CD4-positive, alpha-beta T cell (primary cell): ENCODE measurements at places on chromosomes 2 and 18. TPM values are rescaled to one million over a fixed set of nuclear protein-coding genes. Genes with fewer than 3 reads are reported as not detected.

- no peak overlapping the region for H3K27ac ChIP-seq
- no peak for DNase-seq
- H3K36me3 ChIP-seq, result no peaks in the 10 kb centered on the region
- H3K4me1 ChIP-seq, result no peaks in the 10 kb centered on the region
- no peaks in the 10 kb centered on the region for H3K27me3 ChIP-seq
These were observed 108.4 kb downstream of the CAMKMT start for GRCh38 chr2:44470151-44470550.

- H3K4me3 ChIP-seq, result no peak overlapping the region
- no peak overlapping the region for H3K27ac ChIP-seq
- no peak for DNase-seq
- H3K36me3 ChIP-seq, result no peaks in the 10 kb centered on the region
- H3K27me3 ChIP-seq, result no peaks in the 10 kb centered on the region
These were observed 935.0 kb downstream of the TRIB2 start for GRCh38 chr2:13651684-13652131.

DNA sequence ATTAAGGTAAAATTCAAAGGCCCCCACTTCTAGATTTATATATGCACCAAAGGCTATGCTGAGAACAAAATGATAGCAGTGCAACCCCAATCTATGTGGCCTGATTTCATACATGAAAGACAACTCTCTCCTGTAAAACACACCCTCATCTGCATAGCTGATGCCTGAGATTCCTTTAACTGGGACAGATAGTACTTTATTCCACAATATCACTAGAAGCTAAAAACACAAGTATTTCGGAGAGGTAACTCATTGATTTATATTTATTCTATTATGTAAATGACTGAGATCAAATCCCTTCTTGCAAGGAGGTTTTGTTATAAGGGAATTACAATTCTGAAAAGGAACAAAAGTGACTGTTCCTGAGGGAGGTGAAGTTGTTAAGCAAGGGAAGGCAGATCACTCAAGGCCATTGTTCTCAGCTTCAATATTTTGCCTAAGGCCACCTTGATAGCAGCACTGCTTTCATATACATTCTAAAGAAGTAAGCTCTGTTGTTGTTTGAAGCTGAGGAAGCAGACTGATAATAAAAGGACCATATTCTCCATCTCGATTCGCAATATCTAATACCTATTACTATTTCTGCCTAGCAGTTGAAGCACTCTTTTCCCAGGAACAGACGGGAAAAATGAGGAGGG lies 471.0 kb upstream of the CDH7 start:
- no peaks in the 10 kb centered on the region for H3K27me3 ChIP-seq
- no peak for DNase-seq
- no peak overlapping the region for H3K27ac ChIP-seq
- no peak overlapping the region for H3K4me3 ChIP-seq
- H3K36me3 ChIP-seq, result no peaks in the 10 kb centered on the region

DNA sequence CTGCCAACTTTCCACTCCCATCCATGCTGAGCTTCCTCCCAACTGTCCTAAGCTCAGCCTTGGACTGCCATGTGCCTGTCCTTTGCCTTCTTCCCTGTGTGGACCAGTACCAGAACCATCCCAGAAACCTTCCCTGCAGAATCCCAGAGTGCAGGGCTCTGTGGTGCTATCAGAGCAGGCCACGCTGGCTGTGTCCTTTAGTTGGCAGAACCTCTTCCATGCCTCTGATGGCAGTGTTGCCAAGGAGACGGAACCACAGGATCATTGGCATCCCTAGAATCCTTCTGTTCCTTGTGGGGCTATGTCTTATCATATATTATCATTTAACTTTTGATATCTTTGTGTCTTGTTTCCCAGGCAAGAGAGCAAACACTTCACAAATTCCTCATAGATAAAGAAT lies 73.0 kb upstream of the NOSTRIN start:
- H3K4me1 ChIP-seq, result no peaks in the 10 kb centered on the region
- no peak overlapping the region for H3K27ac ChIP-seq
- no peaks in the 10 kb centered on the region for H3K27me3 ChIP-seq
- no peak for DNase-seq
- no peaks in the 10 kb centered on the region for H3K36me3 ChIP-seq

DNA sequence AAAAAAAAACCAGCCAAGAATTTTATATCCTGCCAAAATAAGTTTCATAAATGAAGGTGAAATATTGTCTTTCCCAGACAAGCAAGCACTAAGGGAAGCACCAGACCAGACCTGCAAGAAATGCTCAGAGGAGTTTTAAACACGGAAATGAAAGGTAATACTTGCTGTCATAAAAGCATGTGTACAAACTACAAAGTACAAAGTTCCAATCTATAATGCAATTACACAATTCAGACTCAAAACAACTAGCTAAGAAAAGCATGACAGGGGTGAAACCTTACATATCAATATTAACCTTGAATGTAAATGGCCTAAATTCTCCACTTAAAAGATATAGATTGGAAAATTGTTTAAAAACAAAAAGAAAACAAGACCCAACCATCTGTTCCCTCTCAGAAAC lies 45.0 kb upstream of the ASXL3 start:
- no peak overlapping the region for H3K4me3 ChIP-seq
- no peaks in the 10 kb centered on the region for H3K4me1 ChIP-seq

PJVK gene
- total RNA-seq, result 4.2 TPM

EVX2 gene
- not detected for total RNA-seq
